Mesothelial cell of epicardium (in vitro differentiated cells): ENCODE measurements at places on chromosomes 1 and 21.
A peak's percentile ranks its signal among the peaks of the same experiment; 100 is the strongest.

DNA sequence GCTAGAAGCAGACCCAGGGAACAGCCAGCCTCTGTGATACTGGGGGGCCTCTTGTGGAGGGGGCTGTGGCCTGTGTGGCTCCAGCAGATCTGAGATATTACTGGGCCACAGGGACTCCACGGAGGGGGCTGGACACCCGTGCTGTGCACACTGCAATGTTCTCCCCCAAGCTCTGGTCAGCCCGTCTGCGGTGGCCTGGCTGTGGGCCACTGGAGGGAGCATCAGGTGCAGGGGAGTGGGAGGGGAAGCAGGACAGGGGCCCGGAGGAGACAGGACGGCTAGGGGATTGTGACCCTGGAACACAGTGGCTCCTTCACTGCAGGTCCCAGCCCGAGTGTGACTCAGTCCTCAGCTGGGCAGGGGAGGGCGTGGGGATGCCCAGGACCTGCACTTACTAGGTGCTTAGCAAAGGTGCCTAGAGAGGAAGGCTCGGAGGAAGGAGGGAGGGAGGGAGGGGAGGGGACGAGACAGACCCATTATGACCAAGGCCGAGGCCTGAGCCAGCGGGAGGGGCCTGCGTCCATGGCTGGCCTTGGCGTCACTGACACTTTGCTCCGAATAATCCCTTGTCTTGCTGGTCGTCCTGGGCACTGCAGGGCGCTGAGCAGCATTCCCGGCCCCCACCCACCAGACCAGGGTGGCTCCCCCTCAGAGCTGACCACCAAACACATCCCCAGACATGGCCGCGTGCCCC is 44.2 kb downstream of the PRDM16 start:
- no peak for DNase-seq
- peaks cover 2% of the 10 kb centered on the region for H3K36me3 ChIP-seq
- peaks cover 12% of the 10 kb centered on the region for H3K4me1 ChIP-seq
- H3K27ac ChIP-seq = no peak overlapping the region
- peaks cover 11% of the 10 kb centered on the region for H3K27me3 ChIP-seq
- H3K4me3 ChIP-seq = no peak overlapping the region

- no peaks in the 10 kb centered on the region for H3K36me3 ChIP-seq
- DNase-seq = peak; percentile 80
- peaks cover 12% of the 10 kb centered on the region for H3K4me1 ChIP-seq
- H3K27me3 ChIP-seq = peaks cover 40% of the 10 kb centered on the region
Measured at GRCh38 chr1:32886004-32886827, at the start of gene HPCA. TSS of gene HPCA (plus strand) at chr1:32886491. CDS start at chr1:32888899, 2,408 bp downstream.

DNA sequence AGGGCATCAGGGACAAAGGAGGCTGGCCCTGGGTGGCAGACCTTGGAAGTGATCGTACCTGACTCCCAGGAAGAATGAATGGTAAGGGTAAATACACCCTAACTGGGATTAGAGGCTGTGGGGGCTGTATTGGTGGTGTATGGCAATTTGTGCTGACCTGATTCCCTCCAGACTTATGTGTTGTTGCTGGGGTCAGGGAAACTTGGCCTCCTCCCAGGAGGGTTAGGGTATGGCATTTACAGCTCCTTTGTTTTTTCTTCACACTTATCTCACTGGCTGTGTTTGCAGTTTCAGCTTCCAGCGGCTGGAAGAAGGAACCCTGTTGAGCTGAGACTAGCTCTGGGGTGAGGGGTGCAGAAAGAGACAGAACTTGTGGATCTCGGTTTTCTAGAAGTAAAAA is 8.2 kb downstream of the VANGL1 start:
- no peaks in the 10 kb centered on the region for H3K27me3 ChIP-seq
- no peak for DNase-seq
- H3K27ac ChIP-seq = peak overlapping the region; percentile 59
- H3K4me3 ChIP-seq = no peak overlapping the region
- peaks cover 34% of the 10 kb centered on the region for H3K4me1 ChIP-seq
- peaks cover 9% of the 10 kb centered on the region for H3K36me3 ChIP-seq

DNA sequence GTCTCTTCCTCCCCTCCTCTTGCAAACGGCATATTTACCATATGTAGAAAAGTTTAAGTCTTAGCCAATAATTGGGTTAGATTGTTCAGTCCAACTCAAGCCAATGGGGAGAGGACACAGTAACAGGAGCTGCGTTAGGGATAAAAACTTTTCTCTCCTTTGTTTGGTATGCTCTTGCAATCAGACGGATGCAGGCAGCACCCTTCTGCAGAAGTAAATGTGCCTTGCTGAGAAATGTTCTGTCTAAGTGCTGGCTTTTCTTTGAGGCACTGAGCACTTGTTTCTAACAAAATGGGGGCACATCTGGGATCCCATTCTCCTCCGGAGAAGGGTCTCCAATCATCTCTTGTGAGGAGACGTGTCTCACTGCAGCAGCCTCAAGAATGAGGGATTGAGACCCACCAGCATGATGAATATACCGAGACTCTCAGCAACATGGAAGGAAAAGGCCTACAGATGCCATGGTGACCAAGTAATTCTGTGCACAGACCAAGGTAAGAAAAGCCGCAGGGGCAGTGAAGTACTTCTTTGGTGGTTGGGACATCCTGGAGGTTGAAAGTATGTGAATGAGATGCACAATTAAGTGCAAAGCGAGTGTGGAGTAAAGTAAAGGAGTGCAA is 20.7 kb upstream of the GNG4 start:
- H3K27me3 ChIP-seq = no peaks in the 10 kb centered on the region
- H3K4me1 ChIP-seq = no peaks in the 10 kb centered on the region
- peak overlapping the region; percentile 50 for H3K4me3 ChIP-seq
- peaks cover 41% of the 10 kb centered on the region for H3K36me3 ChIP-seq
- H3K27ac ChIP-seq = no peak overlapping the region

GRCh38 chr1:117655220-117655577 is 49.4 kb downstream of the TENT5C start:
- no peak overlapping the region for H3K4me3 ChIP-seq
- no peaks in the 10 kb centered on the region for H3K36me3 ChIP-seq
- peaks cover 8% of the 10 kb centered on the region for H3K4me1 ChIP-seq
- peaks cover 12% of the 10 kb centered on the region for H3K27me3 ChIP-seq

- H3K36me3 ChIP-seq = no peaks in the 10 kb centered on the region
- DNase-seq = no peak
- peaks cover 18% of the 10 kb centered on the region for H3K4me1 ChIP-seq
- no peak overlapping the region for H3K4me3 ChIP-seq
- peak overlapping the region; percentile 72 for H3K27ac ChIP-seq
Measured at GRCh38 chr1:9311479-9311878, 18.8 kb downstream of the SPSB1 start.

GRCh38 chr1:103517380-103518047 is 8.0 kb upstream of the RNPC3 start:
- H3K27me3 ChIP-seq = no peaks in the 10 kb centered on the region
- H3K36me3 ChIP-seq = no peaks in the 10 kb centered on the region
- DNase-seq = no peak
- H3K4me3 ChIP-seq = no peak overlapping the region
- peaks cover 2% of the 10 kb centered on the region for H3K4me1 ChIP-seq
- no peak overlapping the region for H3K27ac ChIP-seq

DNA sequence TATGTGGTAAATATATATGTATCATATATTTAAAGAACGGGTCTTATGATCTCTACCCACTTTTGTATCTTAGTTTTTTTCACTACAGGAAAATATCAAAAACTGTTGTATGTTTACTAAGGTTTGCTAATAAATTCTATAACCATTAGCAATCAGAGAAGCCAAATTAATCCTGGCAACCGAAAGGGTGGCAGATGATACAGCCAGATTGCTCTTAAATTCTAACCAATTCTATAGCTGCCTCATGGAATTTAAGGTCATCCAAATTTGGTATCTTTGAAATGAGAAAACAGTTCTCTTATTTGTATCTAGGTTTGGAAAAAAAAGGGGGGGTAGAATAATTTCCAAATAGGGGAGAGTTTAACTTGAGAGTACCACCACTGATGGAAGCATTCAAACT is 591.2 kb downstream of the SMYD3 start:
- no peak for DNase-seq
- H3K27me3 ChIP-seq = no peaks in the 10 kb centered on the region
- no peaks in the 10 kb centered on the region for H3K4me1 ChIP-seq
- H3K27ac ChIP-seq = no peak overlapping the region

DNA sequence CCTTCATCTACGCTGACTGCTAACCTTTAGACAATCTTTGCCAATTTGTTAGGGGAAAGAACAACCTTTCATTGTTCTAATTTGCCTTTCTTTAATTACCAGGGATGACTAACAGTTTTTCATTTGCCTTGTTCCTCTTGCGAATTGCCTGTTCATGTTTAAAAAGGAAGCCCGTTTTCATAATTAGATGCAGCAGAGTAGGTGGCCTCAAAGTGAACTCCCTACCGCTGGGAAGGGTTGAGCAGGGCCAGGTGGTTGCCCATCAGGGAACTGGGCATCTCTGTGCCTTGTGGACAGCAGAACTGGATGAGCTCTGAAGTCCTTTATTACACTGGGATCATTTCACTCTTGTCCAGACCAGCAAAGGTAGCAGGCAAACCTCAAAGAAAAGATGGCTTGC is 59.0 kb downstream of the HIVEP3 start:
- H3K4me3 ChIP-seq = no peak overlapping the region
- peaks cover 6% of the 10 kb centered on the region for H3K27me3 ChIP-seq
- H3K4me1 ChIP-seq = peaks cover 41% of the 10 kb centered on the region
- peaks cover 3% of the 10 kb centered on the region for H3K36me3 ChIP-seq
- H3K27ac ChIP-seq = no peak overlapping the region

DNA sequence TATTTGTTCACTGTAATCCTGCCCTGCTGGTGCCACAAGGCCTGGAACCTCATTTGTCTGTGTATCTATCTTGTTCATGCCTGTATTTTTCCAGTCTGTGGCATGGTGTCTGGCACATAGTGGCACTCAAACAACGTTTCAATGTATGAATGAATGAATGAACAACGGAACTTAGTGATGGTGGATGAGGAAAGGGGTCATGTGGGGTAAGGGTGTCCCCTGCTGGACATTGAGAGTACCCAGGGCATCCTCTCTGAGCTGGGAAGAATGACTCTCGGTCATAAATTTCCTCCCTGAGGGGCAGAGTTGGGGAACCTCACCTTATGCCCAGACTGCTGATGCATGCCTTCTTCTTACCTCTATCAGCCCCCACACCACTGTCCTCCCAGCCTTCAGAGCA is 18.9 kb upstream of the ZNF683 start:
- no peak overlapping the region for H3K4me3 ChIP-seq
- H3K27me3 ChIP-seq = no peaks in the 10 kb centered on the region
- no peaks in the 10 kb centered on the region for H3K4me1 ChIP-seq
- no peaks in the 10 kb centered on the region for H3K36me3 ChIP-seq
- H3K27ac ChIP-seq = no peak overlapping the region

DNA sequence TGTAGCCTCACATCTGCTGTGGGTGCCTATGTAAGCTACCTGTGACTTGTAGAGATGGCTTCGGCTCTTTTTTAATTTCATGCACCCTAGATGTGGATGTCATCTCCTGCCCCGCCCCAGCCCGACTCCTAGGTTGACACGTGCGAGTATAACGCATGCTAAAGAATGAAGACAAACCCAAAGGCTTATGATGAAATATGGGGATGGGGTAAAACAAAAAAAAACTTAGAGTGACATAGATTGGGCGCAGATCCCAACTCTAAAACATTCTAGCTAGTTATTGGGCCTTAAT is 613 bp upstream of the ERO1B start:
- peak overlapping the region; percentile 82 for H3K4me3 ChIP-seq
- peak overlapping the region; percentile 61 for H3K27ac ChIP-seq
- no peak for DNase-seq
- H3K4me1 ChIP-seq = peaks cover 7% of the 10 kb centered on the region

- H3K4me1 ChIP-seq = peaks cover 25% of the 10 kb centered on the region
- H3K27me3 ChIP-seq = peaks cover 5% of the 10 kb centered on the region
- peak overlapping the region; percentile 98 for H3K27ac ChIP-seq
- peak overlapping the region; percentile 99 for H3K4me3 ChIP-seq
Measured at GRCh38 chr1:241847540-241847795, 536 bp upstream of the EXO1 start.

DNA sequence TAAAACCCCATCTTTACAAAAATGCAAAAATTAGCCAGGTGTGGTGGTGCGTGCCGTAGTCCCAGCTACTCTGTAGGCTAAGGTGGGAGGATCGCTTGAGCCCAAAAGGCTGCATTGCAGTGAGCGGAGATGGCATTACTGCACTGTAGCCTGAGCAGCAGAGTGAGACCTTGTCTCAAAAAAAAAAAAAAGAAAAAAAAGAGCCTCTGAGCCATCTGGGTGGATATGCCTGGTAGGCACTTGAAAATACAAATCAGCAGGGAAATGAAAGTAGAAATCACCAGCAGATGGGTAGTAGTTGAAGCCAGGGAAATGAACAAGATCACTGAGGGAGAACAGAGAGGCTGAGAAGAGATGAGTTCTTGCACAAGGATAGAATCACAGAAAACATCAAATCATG is 131.0 kb upstream of the HMCN1 start:
- H3K4me1 ChIP-seq = no peaks in the 10 kb centered on the region
- no peaks in the 10 kb centered on the region for H3K27me3 ChIP-seq
- no peaks in the 10 kb centered on the region for H3K36me3 ChIP-seq
- no peak for DNase-seq
- H3K27ac ChIP-seq = no peak overlapping the region

DNA sequence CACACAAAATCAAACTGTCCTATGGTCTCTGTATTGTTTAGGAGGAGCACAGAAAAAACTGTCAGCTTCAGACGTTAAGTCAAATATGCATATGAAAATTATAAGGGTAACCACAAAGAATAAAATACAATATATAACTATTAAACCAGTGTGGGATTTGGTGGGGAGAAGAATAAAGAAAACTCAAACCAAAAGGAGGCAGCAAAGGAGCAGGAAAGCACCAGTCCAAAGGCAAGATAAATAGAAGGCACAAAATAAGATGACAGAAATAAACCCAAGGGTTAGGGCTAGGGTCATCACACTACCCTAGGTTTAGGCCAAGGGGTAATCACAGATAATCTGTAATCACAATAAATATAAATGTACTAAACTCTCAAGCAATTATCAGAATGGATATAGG is 32.8 kb downstream of the DLGAP3 start:
- H3K36me3 ChIP-seq = no peaks in the 10 kb centered on the region
- no peak overlapping the region for H3K4me3 ChIP-seq
- DNase-seq = no peak
- peaks cover 9% of the 10 kb centered on the region for H3K4me1 ChIP-seq
- peaks cover 34% of the 10 kb centered on the region for H3K27me3 ChIP-seq

DNA sequence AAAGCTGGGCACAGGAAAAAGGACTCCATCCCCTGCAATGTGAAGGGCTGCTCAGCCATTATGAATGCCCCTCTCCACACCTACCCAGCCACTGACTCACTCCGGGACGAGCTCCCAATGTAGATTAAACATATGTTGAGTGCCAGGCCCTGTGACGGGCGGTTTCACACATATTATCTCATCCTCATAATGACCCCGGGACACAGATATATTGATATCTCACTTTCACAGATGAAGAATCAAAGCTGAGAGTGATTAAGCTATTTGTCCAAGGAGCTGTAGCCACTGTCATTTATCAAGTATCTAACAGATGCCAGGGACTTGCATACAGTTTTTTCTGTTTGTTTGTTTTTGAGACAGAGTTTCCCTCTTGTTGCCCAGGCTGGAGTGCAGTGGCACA is 35.0 kb upstream of the SLC30A1 start:
- H3K36me3 ChIP-seq = no peaks in the 10 kb centered on the region
- H3K27ac ChIP-seq = no peak overlapping the region
- no peak overlapping the region for H3K4me3 ChIP-seq
- H3K27me3 ChIP-seq = no peaks in the 10 kb centered on the region
- H3K4me1 ChIP-seq = peaks cover 12% of the 10 kb centered on the region

- H3K4me3 ChIP-seq = no peak overlapping the region
- H3K36me3 ChIP-seq = no peaks in the 10 kb centered on the region
- no peaks in the 10 kb centered on the region for H3K27me3 ChIP-seq
- H3K4me1 ChIP-seq = no peaks in the 10 kb centered on the region
- no peak overlapping the region for H3K27ac ChIP-seq
Measured at GRCh38 chr1:31822766-31823165, 6.9 kb upstream of the SPOCD1 start.

- no peak overlapping the region for H3K4me3 ChIP-seq
- no peak for DNase-seq
- no peak overlapping the region for H3K27ac ChIP-seq
- H3K27me3 ChIP-seq = peaks cover 22% of the 10 kb centered on the region
- H3K4me1 ChIP-seq = peaks cover 9% of the 10 kb centered on the region
Measured at GRCh38 chr1:179808503-179808902, 65.4 kb downstream of the FAM163A start.
